NCI-H187 (cell line): ENCODE measurements at places on chromosomes 4 and X.
A peak's percentile ranks its signal among the peaks of the same experiment; 100 is the strongest.

- DNase-seq = peak; percentile 32
Measured at GRCh38 chrX:108270280-108270679, 167.9 kb downstream of the COL4A6 start.

GRCh38 chr4:106325800-106326199 is 9.4 kb downstream of the AIMP1 start:
- DNase-seq = no peak

- no peak for DNase-seq
Measured at GRCh38 chrX:24838629-24839028, 144.9 kb downstream of the POLA1 start.

DNA sequence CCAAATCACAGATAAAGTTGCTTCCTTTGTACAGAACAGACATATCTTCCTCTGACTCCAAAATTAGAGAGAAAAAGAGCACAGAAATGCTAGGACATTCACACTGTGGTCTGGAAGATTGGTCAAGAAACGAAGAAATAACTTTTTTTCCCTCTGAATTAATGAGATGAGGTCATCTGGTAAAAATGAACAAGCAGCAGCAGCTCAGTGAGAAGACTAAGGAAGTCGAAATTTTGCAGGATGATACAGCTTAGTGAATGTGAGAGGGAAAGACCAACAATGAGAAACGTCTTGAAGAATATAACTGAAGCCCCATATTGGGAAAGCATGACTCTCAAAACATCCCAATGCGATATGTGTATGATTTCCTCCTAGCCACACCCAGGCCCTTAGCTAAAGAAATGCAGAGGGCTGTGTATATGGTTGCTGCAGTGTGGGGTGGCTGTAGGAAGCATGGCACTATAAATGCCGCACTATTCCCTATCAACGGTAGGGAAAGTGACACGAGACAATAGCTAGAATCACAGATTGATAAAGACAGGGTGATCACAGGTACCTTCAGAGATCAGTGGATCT is 208.6 kb downstream of the VEGFC start:
- no peak for DNase-seq

GRCh38 chr4:92825791-92826190 is 522.0 kb downstream of the GRID2 start:
- peak; percentile 1 for DNase-seq

- no peak for DNase-seq
Measured at GRCh38 chr4:126564283-126564854, 1068.4 kb upstream of the INTU start.

GRCh38 chrX:47186096-47186740 is 7.4 kb upstream of the UBA1 start:
- DNase-seq = no peak

DNA sequence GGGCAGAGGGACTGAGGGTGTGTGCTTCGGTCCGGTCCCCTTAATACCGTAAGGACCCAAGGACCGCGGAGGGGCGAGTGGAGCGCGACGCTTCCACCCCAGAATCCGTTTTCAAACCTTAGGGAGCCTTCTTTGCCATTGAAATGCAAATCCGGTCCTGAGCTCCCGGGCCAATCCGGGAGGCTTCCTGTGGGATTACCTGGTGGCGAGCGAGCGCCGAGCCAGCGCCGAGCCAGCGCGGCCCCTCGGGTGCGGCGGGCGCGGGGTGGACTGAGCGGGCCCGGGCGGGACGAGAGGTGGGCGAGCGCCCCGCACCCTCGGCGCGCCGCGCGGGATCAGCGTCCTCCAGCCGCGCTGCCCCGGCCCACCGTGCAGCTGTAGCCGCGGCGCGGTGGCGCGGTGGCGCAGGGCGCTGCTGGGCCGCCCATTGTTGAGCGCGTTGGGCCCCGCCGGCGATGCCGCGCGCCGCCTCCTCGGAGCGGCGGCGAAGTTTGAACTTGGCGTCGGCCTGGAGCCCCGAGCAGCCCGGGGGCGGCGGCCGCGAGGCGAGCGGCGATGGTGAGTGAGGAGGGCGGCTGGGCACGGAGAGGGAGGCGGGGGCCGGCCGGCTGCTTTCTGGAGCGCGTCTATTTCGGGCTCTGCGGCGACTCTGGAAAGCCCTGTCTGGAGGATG is 208.7 kb downstream of the SOWAHB start:
- no peak for DNase-seq

DNA sequence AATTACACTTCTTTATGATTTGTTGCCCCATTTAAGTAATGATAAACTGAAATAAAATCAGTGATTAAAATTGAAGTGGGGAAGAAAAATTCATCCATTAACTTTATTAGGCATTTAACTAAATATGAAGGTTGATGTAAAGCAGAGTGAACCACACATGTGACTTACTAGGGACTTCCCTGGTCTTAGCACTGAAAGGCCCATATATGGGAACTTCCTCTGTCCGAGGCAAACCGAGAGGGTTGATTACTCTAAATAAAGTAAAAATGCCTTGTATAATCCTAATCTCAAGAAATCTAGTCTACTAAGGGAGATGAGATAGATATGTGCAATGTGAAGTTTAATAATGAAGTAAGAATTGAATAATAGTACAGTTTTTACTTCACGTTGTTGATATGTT is 403.9 kb upstream of the RPS6KA3 start:
- no peak for DNase-seq

- DNase-seq = no peak
Measured at GRCh38 chr4:20462426-20463175, 210.9 kb downstream of the SLIT2 start.

- no peak for DNase-seq
Measured at GRCh38 chrX:115958687-115959359, 211.7 kb upstream of the AGTR2 start.

DNA sequence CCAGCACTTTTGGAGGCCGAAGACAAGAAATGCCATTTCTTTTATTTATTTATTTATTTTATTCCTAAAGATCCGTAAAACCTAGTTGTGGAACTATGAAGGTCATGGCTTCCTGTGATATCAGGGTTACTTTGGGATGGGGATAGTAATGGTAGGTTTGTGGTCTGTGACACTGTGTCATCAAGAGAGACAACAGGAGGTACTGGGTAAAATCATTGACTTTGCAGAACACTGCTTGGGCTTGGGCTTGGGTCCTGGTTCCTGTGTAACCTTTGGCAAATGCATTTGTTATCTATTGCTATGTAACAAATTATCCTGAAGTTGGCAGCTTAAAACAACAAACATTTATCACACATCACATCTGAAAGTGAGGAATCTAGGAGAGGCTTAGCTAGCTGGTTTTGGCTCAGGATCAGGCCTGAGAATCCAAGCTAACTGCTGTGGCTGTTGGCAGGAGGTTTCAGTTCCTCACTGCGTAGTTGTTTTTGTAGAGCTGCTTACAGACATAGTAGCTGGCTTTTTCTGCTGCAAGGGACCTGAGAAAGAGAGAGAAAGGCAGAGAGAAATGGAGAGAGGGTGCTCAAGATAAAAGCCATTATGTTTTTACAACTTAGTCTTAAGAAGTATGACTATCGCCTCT is 576.4 kb upstream of the SLIT2 start:
- no peak for DNase-seq

DNA sequence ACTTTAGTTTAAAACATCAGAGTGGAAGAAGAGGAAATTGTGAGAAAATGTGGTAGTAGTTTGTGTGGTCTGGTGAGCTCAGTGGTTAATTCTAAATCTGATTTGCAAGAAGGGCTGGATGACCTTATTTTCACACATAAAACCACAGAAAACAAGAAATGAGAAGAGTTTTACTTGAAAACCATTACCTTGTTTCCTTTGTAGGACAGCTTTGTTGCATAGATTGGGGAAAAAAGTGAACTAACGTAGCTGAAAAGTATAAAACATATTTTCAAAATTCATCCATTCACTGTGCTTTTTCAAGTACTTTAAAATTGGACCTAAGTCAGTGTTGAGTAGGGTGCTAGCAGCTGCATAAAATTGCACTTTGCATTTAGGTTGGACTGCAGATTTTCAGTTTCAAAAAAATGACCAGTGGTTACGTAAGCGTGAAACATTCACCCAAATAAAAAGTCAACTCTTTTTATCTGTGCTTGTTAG is 211.3 kb downstream of the ARHGAP10 start:
- no peak for DNase-seq

- DNase-seq = no peak
Measured at GRCh38 chr4:183599690-183600089, 59.3 kb downstream of the RWDD4 start.

- no peak for DNase-seq
Measured at GRCh38 chr4:185920171-185920570, 108.2 kb upstream of the SORBS2 start.

DNA sequence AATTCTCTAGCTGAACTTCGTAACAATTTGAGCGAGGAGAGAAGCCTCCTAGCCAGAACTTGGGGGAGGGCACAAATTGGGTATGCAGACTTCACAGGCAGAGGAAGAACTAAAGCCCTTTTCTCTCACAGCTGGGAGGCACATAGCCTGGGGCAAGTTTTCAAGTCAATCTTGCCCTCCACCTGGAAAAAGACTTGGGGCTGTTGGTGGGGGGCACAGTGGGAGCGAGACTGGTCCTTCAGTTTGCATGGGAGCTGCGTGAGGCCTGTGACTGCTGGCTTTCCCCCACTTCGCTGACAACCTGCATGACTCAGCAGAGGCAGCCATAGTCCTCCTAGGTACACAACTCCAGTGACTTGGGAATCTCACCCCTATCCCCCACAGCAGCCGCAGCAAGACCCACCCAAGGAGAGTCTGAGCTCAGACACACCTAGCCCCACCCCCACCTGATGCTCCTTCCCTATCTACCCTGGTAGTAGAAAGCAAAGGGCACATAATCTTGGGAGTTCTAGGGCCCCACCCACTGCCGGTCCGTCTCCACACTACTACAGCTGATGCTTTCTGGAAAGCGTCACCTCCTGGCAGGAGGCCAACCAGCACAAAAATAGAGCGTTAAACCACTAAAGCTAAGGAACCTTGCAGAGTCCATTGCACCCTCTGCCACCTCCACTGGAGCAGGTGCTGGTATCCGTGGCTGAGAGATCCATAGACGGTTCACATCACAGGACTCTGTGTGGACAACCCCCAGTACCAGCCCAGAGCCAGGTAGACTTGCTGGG is 160.8 kb downstream of the CBLL2 start:
- DNase-seq = no peak

- no peak for DNase-seq
Measured at GRCh38 chr4:56856656-56857055, 35.2 kb upstream of the SPINK2 start.

DNA sequence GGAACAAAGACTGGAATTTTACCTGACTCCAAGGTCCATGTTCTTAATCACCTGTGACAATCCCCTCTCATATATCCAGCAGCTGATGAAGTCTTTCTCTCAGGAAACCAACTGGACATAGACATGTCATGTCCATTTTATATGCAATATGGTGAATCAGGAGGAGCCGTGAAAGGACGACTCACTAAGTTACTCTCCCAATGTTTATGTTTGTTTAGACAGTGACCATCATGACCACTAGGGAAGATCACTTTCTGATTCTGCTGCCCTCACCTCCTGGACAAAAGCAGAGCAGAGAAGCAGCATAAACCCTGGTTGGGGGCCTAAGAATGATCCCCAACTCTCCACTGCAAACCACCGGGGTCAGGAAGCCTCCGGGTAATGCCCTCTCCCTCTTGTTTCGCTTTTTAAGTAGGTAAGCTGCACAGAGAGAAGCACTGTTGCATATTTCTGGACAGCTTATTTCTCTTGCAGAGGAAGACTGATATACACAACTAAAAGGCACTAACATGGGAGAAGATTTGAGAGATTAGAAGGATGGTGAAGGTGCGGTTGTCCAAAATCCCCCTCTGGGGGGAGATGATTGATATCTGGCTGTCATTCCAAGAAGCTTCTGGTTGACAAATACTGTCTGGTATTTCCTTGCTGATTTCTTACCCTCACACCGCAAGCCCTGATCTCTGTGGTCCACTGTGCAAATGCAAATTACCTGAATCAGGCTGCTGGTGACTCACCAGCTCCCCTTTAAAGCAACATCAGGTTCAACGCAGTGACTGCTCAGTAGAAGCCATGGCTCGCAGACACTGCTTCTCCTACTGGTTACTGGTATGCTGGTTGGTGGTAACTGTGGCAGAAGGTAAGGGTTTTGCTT is at the start of gene ODAPH:
Gene ODAPH, plus strand, starts transcription at position 773 of the 871 bp plus-strand sequence. Its CDS starts 17 bp downstream, at position 790.
- no peak for DNase-seq

DNA sequence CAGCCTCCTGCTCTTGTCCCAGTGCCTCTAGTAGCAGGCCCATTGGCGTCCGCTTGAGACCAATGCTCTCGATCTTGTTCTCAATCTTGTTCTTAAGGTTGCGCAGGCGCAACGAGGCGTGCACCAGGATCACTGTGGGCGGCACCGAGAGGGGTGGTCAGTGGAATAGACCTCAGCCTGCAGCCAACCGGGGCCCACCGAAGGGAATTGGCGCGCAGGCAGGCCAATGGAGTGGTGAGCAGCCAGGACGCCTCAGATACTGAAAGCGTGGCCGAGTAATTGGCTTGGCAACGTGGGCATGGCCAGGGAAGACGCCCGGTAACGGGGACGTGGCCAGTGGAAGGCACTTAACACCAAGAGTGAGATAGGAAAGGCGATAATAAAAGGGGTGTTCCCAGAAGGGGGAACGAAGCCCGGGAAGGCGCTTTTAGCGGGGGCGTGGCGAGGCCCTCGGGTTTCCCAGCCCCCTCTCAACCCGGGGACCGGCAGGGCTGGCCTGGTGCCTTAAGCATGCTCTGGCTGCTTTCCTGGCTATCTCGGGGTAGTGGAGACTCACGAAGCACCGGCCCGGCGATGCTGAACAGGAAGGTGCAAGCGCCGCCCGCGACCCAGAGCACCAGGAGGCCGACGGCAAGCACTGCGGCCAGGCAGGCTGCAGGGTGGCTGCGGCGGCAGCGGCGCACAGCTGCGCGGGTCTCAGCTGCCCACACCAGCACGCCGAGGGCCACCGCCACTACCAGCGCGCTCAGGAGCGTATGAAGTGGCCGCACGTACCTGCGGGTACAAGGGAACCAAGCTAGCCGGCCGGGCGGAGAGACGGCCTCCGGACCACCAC is 1.7 kb downstream of the PRAF2 start:
- no peak for DNase-seq

DNA sequence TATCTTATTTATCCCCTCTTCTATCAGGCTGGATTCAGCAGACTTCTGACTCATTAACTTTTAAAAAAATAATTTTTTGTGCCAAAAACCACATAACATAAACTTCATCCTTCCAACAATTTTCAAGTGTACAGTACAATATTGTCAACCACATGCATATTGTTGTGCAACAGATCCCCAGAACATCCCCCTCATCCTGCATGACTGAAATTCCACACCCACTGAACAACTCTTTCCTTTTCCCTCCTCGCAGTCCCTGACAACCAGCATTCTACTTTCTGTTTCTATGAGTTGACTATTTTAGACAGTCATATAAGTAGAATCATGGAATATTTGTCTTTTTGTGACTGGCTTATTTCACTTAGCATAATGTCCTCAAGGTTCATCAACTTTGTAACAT is 2.2 kb upstream of the MID2 start:
- no peak for DNase-seq

- no peak for DNase-seq
Measured at GRCh38 chr4:166259081-166259480, 386.0 kb downstream of the TLL1 start.
